ENCODE measurements at places on chromosomes 5 and 9.

DNA sequence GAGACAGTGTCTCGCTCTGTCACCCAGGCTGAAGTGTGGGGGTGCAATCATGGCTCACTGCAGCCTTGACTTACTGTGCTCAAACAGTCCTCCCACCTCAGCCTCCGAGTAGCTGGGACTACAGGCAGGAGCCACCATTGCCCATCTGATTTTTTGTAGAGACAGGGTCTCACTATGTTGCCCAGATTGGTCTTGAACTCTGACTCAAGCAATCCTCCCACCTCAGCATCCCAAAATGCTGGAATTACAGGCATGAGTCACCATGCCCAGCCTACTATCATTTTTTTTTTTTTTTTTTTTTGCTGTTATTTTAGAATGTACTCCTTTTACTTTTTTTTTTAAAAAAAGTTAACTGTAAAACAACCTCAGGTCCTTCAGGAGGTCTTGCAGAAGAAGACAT is 449.0 kb downstream of the CCDC171 start:
- no peak for DNase-seq

DNA sequence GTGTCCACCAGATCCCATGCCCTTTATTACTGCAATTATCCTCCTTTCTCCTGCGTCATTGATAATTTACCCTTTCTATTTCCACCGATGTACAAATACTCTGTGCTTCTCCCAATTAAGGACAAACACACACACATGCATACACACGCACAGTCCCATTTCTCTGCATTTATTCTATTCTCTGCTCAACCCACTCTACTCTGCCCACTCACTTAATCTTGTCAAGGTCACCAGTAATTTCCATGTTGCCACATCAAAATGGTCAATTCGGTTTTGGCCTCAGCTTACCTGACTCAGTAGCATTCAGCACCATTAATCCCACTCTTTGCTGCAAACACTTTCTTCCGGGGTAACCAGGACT is 14.6 kb upstream of the STRBP start:
- no peak for DNase-seq

- no peak for DNase-seq
These were observed 184.4 kb upstream of the OR13F1 start for GRCh38 chr9:104319685-104320084.

DNA sequence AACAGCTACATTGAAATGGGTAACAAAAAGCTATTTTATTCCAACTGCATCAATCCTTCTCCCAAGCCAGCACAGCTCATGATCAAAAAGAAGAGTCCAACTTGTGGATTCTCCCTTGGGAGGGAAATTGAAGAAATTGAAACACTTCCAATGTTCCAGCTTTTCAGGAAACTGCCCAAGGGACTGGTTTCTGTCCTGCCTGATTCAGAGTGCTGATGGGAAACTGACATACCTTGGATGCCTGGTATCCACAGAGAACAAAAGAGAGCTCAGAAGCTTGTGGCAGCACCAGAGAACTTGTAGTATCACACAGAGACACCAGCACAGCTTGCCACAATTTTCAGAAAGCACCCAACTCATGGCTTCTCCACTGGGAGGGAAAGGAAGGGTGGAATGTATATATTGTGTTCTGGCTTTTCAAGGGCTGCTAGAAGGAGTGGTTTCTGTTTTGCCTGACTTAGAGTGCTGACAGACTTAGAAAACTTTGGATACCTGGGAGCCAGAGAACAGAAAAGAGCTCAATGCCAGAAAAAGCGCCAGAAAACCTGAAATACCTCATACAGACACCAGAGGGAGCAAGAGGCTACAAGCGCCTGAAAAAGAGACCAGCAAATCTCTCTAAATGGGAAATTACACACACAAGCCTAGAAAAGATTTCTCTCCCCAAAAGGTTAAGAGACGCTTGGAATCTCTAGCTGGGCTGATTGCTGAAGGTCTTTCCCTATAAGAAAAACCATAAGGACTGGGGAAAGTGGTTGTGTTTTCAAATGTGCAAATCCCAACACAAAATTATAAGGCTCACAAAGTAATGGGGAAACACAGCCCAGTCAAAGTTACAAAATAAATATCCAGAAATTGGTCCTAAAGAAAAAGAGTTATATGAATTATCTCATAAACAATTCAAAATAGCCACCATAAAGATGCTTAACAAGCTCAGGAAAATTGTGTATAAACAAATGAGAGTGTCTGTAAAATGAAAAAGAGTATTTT is 178.8 kb downstream of the SPOCK1 start:
- no peak for DNase-seq

GRCh38 chr9:90421786-90422185 is 220.8 kb downstream of the DIRAS2 start:
- DNase-seq: no peak

DNA sequence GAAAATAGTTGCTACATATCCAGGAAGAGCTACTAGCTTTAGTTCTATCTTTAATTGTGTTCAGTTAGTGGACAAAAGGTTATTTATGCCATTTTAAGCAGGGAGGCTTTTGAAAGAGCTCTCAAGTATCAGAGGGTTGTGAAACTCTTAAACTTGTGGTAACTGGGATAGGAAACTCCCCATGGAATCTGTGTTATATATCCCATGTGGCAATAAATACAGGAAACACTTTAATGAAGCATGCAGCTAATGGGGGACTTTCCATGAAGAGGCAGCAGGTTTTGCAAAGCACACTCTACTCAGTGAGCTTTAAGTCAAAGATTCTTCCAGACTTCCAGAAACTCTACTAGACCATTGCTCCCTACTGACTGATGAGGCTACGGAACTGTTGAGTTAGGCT is 805.0 kb upstream of the C9orf72 start:
- DNase-seq: no peak

GRCh38 chr9:89273528-89274279 is 37.3 kb upstream of the CKS2 start:
- DNase-seq: no peak

DNA sequence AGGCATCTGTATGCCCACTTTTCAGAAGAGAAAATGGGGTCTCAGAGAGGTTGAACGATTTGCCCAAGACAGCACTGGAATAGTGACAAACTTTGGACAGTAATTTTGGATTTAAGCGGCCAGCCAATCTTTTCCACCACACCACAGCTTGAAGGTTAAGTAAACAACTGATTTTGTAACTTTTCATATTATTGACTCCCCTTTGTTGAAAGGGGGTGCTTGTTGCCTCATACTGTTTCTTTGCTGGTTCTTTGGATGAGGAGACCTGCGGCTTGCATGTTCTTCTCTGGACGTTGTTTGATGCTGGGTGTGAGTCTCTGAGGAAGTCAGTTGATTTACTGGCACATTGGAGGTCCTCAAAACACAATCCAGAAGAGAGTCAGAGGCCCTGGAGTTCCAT is 11.7 kb upstream of the GABBR2 start:
- no peak for DNase-seq

DNA sequence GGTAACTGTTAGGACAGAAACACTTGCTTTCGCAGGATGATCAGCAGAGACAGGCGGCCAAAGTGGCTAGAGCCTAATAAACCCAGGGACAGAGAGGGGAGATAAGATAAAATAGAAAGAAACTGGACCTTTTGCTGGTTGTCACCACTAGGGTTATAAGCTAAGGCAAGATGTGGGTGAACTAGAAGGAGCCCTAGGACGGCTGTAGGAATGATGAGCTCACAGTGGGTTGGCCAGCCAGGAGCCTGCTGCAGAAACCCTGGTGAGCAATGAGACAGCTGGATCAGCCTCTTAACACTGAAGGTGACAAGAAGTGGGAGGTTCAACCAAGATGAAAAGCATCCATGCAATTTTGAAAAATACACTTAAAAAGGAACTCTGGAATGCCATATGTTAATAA is 13.5 kb downstream of the CTNND2 start:
- no peak for DNase-seq

DNA sequence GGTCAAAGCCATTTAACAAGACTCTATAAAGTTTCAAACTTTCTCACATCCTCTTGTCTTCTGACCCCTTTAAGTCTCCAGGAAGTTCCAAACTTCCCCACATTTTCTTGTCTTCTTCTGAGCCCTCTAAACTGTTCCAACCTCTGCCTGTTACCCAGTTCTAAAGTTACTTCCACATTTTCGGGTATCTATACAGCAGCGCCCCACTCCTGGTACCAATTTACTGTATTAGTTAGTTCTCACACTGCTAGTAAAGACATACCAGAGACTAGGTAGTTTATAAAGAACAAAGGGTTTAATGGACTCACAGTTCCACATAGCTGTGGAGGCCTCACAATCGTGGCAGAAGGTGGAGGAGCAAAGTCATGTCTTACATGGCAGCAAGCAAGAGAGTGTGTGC is 23.3 kb upstream of the PRLR start:
- no peak for DNase-seq

DNA sequence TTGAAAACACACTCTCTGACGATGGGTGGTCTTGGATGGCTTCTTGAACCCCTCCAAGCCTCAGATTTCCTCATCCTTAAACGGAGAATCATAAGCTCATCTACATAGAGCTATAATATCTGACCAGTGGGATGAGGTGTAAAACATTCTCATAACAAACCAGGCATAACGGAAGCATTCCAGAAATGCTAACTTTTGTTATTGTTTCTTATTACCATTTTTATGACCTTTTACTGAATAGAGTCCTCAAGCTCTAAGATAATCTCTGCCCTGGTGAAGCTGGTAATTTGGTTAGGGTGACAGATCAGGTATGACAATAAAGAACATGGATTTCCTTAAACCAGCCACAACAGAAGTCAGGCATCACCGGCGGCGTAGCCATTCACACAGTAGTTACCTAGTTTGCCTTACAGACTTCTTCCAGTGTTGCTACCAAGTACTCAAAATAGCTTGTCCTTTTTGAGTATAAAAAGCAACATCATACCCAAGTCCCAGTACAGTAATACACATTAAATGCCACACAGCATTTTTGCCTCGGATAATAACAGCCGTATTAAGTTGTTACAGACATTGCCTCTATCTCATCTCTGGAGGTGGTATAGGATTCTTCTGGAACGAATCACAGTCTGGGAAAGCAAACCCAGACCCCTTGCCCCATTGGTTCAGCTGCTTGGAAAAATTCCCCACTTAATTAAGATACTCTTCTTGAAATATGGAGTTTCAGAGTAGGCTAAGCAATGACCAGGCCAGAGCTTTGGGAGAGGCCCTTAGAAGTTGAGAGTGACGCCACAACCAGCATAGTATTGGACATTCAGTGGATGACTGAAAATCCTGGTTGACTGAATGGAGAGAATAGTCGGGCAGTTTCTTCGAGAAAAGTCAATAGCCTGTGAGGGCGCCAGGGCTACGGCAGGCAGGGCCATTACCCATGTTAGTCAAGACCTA is 252.5 kb downstream of the SLIT3 start:
- no peak for DNase-seq

- no peak for DNase-seq
These were observed 6.3 kb downstream of the IFNA21 start for GRCh38 chr9:21160178-21160577.

DNA sequence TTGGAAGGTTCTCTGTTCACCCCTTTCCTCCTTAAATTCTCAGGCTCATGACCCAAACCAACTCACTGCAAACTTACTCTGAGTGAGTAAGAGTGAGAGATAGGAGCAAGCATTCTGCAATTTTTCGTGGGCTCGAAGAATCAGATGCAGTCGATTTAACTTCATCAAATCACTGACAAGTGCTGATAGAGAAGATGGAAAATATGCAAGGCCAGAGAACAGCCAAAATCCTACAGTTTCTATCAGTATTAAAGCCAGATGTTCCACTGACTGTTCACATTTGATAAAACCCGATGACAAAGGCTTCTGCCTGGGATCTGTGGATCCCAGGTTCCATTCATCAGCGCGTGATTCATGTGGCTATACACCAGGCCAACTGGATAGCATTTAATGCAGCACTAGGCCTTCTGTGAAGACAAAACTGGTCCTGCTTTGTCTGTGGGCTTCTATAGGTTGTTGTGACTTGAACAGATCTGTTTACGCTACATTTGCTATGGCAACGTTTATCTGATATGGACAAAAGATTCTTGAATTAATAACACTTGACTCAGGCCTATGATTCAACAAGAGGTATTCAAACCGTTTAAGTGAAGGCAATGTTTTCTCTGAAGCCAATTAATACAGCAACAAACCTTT is 251.2 kb downstream of the NFIB start:
- no peak for DNase-seq

GRCh38 chr5:116739571-116739970 is 164.9 kb upstream of the SEMA6A start:
- no peak for DNase-seq

GRCh38 chr9:120980951-120981350 is 54.4 kb upstream of the TRAF1 start:
- DNase-seq: no peak

DNA sequence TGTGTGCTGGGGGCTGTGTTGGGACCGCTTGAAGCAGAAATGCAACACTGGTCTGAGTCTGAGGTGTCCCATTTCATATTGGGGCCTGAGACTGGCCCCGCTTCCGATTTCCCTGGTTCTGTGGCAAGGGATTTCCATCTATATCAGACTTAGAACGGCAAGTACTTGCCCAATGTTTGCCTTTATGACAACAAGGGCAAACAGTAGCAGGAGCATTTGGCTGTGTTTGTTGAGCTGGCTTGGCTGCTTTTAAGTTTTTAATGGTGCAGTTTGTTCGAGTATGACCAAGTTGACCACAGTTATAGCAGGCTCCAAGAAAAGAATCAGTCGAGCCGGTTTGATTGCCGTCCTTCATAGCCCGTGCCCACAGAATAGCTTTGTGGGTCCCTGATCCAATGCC is 17.0 kb downstream of the HSDL2 start:
- no peak for DNase-seq

GRCh38 chr5:115295777-115296123 is 704 bp downstream of the CCDC112 start:
- no peak for DNase-seq

GRCh38 chr5:113147101-113147508 is 170.5 kb downstream of the DCP2 start:
- no peak for DNase-seq

GRCh38 chr5:169299191-169299662 is 1.7 kb downstream of the SLIT3 start:
- DNase-seq: no peak

GRCh38 chr9:17630531-17630949 is 51.7 kb downstream of the SH3GL2 start:
- no peak for DNase-seq

DNA sequence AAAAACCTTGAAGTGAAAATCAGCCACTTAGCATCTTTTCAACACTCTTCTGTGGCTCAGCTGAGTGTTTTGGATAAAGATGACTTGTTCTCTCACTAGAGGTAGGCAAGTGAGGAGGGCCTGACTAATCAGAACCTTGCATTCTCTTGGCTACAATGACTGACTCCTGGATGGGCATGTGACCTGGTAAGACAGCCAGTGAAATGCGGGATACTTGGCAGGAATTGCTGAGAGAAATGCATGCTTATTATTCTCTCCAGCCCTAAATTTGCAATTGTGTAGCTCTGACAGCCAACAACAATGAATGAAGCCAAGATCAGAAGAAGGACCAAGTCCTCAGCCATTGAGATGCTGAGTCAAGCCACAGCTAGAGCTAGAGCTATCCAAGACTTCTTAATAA is 490.5 kb upstream of the ZNF608 start:
- no peak for DNase-seq

GRCh38 chr9:86096386-86096785 is 3.0 kb downstream of the GOLM1 start:
- no peak for DNase-seq

Measured in stimulated activated CD4-positive, alpha-beta T cell treated with anti-CD3 and anti-CD28 coated beads, Interleukin-1b, Interleukin-23, amount 100 ng/mL, for 24 hours (primary cell).